ENCODE measurements at places on chromosomes 11 and 22.
A peak's percentile ranks its signal among the peaks of the same experiment; 100 is the strongest.

DNA sequence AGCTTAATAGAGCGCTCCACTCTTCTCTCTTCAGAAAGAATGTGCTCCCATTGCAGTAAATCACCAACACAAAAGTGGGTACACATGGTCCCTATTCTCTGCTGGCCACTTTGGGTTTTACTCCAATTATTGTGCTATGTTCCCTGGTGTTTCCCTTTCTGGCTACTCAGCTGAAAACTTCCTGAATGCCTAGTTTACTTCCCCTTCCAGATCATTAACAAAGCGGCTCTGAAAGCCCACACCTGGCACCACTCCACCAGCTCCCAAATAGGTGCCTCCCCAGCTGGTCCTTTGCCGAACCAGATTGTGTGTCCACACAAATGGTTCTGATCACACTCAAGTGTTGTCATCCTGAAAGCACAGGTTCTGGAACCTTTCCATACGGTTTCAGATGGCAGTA, 443.7 kb downstream of the NTM start:
- no peak for DNase-seq

- DNase-seq: no peak
Observed at GRCh38 chr11:119366690-119367620, 14.5 kb downstream of the USP2 start.

DNA sequence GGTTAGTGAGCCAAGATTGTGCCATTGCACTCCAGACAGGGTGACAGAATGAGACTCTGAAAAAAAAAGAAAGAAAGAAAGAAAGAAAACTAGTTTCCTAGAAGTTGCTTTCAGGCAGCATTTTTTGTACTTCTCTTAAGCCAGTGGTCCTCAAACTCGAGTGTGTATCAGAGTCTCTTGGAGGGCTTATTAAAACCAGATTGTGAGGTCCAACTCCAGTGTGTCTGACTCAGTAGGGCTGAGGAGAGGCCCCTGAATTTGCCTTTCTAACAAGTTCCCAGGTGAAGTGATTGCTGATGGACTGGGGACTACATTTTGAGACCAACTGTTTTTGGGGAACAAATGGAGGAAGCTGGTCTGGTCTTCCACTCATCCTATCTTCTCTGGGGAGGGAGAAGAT, 57.5 kb upstream of the VSTM5 start:
- DNase-seq: no peak

GRCh38 chr11:122345586-122345985, 229.6 kb upstream of the BLID start:
- DNase-seq: no peak

GRCh38 chr11:117178210-117179034, at the start of gene SIDT2:
Gene SIDT2 (plus strand): TSS chr11:117178743. CDS start chr11:117179264, 521 bp downstream.
- DNase-seq: peak; percentile 84

DNA sequence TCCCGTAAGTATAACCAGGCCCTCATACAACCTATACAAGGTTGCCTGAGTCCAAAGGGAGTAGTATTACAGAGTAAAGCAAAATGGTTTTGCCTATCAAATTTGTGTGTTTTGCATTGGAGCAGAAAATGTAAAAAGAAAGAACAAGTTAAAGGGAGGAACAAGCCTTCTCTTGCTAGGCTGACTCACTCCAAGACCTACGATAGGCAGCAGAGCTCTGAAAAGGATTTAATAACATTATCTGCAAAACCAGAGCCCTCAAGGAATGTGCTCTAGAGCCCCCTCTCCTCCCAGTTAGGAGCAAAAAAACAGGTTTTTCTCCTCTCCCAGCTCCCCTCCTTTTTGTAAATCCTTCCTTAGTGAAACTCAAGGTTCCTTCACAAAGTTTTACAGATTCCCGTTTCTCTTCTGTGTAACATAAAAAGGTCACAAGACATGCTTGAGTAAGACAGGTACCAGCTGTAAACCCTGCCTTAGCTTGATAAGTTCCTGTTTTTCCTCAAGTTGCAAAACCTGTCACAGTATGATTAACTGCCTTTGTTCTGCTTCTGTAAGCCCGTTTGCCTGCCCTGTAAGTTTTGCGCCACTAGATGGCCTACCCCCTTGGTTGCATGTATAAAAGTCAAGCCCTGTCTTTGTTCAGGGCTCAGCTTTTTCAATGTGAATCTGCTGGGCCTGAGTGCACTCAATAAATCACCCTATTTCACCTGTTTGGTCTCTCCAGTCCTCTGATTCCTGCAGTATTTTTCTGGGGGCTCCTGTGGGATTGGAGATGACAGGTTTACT, 498.2 kb downstream of the KCNA4 start:
- no peak for DNase-seq

DNA sequence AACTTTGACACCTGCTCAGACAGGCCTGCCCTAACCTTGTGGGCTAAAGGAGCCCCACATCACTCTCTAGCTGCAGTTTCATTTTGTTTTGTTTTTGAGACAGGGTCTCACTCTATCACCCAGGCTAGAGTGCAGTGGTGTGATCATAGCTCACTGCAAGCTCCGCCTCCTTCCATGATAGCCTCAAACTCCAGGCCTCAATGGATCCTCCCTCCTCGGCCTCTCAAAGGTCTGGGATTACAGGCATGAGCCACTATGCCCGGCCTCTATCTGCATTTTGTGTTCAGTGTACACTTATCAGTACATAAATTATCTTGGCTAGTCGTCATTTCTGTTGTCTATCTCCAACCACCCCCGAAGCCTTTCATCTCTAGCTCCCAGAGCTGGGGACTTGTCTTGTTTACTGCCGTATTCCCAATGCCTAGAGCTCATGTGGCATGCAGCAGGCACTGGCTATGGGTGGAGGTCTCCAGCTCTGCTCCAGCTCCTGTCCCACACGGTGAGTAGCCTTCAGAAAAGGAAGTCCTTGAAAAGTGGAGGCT, 22.1 kb upstream of the PEX26 start:
- DNase-seq: no peak

DNA sequence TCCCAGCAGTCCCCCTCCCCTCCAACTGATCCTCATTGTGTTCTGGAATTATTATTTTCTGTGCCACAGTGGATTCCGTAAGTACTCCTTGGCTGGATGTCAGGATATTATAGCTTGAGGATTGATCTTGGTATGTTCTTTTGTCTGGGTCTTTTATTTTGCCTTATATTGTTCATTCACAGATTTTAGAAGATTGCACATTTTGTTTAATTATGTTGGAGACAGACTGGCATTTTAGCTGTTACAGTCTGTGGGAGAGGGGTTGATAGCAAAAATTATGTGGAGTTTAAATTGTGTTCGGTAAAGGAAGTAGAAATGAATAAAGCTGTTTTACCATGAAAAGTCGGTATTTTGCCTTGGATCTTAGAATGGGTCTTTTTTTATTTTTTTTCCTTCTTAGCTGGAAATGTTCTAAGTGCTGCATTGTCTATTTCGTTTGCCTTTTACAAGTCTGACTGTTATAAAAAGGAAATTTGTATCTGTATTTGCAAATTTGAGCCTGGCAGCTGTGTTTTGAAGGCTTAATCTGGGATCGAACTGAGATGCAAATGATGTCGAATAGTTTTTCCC, 141.9 kb upstream of the TTC12 start:
- DNase-seq: no peak

GRCh38 chr11:17777086-17777737, 42.6 kb downstream of the KCNC1 start:
- DNase-seq: no peak

DNA sequence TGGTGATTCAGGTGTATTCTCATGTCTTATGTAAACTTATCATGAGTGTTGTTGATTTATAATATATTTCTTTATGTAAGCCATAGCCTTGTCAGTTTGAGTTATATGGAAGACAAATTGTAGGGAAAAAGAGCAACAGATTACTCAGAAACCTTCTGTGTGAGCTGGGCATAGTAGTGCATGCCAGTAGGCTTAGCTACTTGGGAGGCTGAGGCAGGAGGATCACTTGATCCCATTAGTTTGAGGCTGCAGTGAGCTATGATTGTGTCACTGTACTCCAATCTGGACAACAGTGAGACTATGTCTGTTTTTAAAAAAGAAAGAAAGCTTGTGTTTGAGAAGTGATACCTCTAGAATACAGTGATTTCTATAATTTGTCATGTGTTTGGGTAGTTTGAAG, 2.2 kb upstream of the RAB30 start:
- no peak for DNase-seq

DNA sequence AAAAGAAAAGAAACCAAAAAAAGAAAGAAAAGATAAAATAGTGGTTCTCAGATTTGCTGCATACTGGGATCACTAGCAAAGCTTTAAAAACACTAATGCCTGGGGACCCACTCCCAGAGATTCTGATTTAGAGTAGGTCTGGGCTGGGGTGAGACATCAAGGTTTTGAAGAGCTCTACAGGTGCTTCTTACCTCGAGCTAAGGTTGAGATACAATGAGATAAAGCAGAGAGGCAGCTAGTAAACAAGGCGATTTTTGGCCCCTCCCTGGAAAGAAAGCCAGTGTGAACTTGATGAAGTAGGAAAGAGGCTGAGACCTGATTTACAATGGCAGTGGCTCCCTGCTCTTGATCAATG, 327.6 kb upstream of the CCDC90B start:
- no peak for DNase-seq

- no peak for DNase-seq
Observed at GRCh38 chr11:101508370-101508769, 75.4 kb downstream of the TRPC6 start.

DNA sequence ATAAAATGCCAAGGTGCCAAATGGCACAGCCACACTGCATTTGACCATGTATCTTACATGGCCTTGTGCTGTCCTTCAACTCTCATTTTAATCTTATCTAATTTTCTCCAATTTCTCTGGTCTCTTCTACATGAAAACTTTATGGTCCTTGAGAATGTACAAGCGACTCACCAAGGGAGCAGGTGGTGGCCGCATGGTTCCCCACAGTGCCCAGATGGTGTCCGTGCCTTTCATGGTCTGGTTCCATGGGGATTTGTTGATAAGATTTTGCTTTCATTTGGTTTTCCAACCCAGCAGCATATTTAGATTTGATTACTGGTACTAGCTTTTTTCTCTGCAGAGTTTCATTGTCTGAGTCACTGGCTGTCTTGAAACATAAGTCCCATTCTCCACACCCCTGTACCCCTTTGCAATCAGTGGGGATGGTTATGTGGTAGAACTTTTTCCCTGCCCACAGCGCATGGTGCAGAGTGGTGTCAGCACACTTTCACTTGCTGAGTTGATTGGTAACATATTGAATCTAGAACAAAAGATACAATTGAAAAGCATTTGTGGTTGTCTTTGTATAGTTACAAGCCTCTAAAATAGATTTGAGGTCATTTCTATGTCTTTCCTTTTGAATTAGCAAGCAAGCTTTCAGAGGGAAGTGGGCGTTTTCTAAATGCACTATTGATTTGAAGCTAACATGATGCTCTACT, 24.1 kb downstream of the ZNRF3 start:
- DNase-seq: peak; percentile 46

DNA sequence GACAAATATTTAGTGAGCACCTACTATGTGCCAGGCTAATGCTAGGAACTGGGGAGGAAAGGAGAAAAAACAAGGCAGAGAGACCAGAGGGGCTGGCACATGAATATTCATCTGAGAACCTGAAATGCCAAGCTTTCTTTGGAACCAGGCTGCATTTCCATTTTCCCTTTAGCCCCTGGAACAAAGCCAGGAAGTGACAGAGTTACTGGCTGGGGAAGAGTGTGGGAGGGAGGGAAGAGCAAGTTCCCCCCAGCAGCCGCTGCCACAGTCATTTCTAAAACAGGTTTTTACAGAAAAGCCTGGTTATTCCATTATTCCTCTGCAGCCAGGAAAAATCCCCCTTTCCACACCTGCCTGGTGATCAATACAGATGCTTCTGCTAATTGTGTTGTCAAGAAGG, 97.0 kb downstream of the SPON1 start:
- no peak for DNase-seq

- no peak for DNase-seq
Observed at GRCh38 chr11:26742966-26743365, 21.1 kb upstream of the SLC5A12 start.

GRCh38 chr11:96195671-96196070, 147.3 kb downstream of the MAML2 start:
- no peak for DNase-seq

DNA sequence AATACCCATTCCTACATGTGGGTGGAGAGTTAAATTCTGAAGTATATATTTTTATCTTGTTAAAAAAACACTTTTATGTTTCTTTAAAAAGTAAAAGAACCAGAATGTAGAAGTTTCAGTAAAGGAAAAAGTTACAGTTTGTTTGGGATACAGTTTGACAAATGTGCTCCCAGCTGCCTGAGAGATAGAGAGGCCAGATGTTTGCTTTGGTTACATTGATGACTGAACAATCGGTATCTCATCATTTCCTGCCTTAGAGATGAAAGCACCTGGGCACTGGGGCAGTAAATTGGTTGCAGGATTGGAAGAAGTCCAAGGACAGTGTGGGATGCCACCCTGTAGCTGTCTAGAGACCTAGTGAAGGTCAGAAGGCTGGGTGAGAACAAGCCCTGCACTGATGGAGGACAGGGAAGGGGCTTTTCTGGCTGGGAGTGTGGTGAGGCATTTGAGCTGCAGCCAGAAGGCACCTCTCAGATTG, 16.6 kb downstream of the MED15 start:
- no peak for DNase-seq

GRCh38 chr11:93577286-93577685, 34.1 kb upstream of the SMCO4 start:
- DNase-seq: no peak

DNA sequence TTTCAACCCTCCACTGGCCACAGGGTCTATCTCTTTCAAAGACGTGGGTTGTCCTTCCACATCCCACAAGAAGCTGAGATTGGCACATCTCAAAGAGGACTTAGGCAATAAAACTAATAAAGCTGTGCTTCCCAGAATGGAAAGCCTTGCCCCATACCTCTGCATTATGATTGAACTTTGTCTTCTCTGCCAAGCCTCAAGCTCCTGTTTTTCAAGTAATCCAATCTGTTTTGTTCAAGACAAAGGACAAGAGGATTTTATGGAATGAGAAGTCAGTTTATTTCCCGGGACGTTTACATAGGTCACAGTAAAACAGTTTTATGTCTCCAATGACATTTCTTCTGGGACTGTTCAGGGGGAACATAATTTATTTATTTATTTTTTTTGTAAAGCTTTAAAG, 108.4 kb downstream of the GALNT18 start:
- no peak for DNase-seq

Measured in stimulated activated CD4-positive, alpha-beta T cell treated with anti-CD3 and anti-CD28 coated beads, Interleukin-12 subunit alpha, Interleukin-12 subunit beta, amount 100 ng/mL, for 4 hours (primary cell).